ENCODE measurements at places on chromosomes 2 and 18.
A peak's percentile ranks its signal among the peaks of the same experiment; 100 is the strongest.

GRCh38 chr2:98460573-98461497, 16.2 kb downstream of the INPP4A start:
- DNase-seq, result no peak

DNA sequence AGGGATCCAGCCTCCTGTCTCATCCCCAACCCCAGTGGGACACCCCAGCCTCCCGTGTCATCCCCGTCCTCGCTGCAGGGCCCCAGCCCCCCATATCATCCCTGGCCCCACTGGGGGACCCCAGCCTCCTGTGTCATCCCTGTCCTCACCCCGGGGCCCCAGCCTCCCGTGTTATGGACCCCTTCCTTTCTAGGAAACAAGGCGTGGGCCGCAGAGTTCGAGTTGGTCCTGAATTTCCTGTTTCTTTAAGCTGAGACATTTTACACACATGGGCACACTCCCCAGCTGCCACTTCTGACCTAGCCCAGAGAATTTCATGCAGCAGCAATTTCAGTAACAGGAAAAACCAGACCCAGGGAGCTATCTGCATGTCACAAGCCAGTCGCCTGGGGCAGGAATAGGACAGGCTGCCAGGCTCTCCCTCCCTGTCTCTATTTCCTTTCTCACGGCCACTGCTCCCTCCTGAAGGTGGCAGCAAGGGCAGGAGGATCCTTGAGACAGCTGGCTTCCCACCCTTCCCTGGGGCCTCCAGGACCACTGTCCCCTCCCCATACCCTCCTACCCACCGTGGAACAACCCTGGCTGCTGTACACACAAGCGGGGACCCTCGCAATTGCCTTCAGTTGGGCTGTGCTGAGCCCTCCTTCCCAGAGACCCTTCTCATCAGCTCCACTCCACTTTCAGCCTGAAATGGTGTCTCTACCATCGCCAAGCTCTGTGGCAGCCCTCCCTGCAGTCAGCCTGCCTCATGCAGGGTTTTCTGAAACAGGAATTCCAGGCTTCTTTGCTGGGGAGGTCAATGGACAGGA, 141.9 kb upstream of the ID2 start:
- DNase-seq, result no peak

DNA sequence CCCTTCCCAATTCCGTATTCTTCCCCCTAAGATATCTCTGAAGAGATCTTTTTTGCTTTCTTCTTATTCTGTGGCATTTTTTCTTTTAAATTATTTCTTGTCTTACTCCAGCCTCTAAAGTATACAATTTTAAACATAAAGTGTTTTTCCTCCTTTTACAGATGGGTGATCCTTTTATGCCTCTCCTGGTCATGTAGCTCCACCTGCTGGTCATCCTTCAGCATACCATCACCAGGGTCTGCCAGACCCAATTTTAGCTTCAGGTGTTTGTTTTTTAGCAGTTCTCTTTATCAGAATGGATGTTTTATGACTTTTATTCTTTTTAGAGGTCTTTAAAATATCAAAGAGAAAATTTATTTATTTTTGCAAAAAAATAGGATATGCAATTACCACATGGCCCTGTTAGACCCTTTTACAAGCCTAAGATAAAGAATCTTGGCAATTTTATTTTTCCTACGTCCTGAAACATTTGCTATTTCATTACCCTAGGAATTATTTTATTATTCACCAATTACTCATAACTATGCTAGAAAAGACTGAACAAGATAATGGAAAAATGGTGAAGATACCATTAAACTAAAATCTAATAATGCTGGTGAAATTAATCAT, 55.5 kb downstream of the PIGN start:
- peak; percentile 84 for DNase-seq

DNA sequence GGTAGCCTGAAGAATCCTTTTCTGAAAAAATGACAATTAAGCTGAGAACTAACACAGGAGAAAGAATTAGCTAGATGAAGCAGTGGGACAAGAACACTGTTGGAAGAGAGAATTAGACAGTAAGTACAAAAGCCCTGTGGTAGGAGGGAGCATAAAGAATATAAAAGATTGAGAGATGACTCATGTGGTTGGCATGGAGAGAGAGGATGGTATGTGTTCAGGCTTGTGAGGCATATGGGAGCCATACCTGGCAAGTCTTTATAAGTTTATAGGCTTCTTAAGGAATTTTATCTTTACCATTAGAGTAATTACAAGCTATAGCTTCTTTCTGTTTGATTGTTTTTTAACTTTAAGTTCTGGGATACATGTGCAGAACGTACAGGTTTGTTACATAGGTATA, 325.0 kb downstream of the ARL6IP6 start:
- DNase-seq, result no peak

- peak; percentile 71 for DNase-seq
Observed at GRCh38 chr2:86704459-86704971, 15.6 kb upstream of the RMND5A start.

- no peak for DNase-seq
Observed at GRCh38 chr18:74226156-74226555, 65.6 kb downstream of the CYB5A start.

- no peak for DNase-seq
Observed at GRCh38 chr2:69608109-69608508, 35.4 kb downstream of the AAK1 start.

DNA sequence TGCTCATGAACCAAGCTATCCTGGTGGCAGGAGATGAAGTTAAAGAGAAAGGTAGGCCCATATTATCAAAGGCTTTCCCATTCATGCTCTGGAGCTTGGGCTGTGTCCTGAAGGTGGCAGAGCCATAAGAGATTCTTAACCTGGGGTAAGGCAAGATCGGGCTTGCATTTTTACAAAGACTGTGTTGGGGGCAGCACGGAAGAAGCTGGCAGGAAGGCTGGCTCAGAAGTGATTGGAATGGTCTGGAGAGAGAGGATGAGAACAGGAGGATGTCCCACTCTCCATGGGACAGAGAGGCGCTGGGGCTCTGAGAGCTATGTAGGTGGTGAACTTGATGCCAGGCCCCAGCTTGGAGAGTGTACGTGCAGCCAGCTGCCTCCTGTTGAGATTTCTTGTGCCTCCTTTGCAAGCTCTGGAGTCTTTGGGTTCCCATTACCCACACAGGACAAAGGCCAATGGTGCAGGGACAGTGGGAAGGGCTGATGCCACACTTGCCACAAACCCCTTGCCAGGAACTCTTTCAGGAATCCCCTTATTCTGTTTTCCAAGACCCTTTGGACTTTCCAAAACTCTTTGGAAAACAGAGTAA, 40.6 kb upstream of the FZD5 start:
- DNase-seq, result no peak

GRCh38 chr2:86477349-86477748, 36.2 kb downstream of the KDM3A start:
- no peak for DNase-seq

DNA sequence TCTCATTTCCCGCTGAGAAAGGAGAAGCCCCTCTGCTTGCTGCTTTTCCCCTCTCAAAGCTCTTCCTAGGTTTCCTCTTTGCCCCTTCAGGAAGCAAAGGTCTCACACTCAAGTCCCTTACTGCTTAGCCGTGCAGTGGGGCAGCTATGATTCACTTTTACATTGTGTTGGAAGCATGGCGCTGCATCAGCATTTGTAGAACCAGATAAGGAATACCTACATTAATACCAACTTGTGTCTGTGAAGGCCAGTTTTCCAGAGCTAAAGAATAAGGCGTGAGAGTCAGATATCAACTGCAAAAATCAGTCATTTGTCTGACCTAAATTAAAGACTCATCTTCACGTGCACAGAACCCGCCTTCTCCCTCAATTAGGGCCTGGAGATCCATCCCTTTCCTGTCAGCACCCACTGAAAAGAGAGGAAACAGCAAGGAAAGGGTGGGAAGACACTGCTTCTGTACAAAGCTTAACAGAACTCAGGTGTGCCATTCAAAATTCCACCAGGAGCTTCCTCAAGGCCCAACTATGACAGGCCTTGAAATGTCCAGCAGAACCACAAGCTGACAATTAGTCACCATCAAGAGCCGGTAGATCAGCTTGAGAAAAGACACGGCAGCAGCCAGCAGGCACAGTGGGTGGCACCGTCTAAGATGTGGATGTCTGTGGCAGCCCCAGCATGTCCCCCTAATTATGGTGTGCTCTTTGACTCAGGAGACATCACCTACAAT, 16.1 kb upstream of the XDH start:
- DNase-seq, result no peak

DNA sequence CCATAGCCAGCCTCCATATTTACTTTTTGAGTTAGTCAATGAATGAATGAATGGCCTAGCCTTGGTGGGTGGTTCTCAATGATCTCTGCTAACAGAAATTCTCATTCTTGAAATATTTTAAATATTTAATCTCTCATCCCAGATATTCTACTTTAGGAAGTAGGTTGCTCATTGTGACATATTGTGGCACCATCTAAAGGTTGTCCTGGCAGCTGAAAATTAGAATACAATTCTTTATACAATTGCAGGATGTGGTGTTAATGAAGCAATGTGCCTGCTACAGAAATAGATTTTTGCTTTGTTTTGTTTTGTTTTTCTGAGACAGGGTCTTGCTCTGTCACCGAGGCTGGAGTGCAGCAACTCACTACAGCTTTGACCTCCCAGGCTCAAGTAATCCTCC, 35.8 kb downstream of the SCG2 start:
- DNase-seq, result no peak

- no peak for DNase-seq
Observed at GRCh38 chr18:38023871-38024270, 458.3 kb upstream of the CELF4 start.

- peak; percentile 29 for DNase-seq
Observed at GRCh38 chr18:37450434-37451132, 115.0 kb downstream of the CELF4 start.

DNA sequence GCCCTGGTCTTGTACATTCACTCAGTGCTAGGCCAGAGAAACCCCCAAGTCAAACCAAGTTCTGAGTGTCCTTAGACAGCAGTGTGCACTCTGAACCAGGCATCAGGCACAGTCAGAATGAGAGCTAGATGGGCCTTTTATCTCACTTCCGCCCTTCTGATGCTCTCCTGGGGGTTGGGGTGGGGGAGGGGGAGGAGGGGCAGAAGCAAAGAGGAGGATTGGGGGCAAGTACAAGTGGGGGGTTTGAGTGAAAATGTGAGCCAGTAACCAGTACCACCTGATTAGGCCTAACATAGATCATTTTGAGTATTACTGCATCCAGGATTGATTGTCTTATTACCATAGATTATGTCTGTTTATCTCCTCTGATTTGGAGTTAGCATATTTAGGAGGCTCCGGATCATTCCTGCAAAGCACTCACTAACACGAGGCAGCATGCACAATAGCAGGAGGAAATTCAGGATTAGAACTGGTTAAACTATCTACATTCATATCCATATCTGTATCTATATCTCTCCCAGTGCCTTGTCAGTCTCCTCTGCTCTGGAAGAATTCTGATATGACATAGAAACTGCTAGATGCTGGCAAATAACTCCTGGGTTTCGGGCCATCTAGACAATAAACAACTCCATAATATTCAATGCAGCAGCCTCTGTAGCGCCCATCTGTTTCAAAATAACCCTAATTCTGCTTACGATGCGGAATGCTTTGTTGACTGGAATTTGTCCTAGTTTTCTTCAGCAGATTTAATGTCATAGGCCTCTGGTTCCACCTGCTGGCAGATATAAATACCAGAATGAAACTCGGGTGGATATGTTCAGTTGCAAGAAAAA, 149.1 kb downstream of the RHBDD1 start:
- peak; percentile 72 for DNase-seq

DNA sequence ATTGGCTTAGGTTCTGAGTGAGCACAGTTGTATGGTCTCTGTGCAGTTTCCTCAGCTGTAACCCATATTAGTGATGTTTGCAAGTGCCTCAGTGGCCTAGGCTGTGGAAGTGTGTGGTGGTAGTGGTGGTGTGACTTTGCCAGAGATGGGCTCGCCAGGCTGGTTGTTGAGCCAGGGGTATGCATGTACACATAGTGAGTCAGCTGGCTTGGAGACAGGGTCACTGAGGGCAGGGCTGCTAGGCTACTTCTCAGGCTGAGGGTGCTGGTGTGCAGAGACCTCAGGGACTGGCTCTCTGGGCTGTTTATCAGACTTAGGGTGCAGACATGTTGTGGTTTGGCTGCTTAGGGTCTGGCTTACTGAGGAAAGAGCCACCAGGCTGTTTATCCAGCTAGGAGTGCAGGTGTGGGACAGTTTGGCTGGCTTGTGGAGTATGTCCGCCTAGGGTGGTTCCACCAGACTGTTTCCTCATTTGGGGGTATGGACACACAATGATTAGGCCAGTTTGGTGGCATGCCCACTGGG, 15.0 kb downstream of the APLF start:
- DNase-seq, result no peak

DNA sequence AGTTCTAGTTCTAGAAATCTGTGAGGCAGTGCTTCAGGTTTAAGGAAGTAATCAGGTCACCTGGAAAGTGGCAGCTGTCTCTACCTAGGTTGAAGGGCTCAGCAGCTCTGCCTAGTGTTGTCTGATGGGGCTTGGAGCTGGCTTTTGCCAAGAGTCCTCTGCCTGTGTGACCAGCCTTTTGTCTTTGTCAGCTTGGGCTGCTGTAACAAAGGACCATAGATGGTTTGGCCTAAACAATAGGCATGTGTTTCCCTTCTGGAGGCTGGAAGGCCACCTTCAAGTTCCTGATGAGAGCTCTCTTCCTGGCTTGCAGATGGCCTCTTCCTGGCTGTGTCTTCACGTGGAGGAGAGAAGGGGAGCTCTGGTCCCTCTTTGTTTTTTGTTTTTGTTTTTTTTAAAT, 13.3 kb downstream of the UBE2F start:
- no peak for DNase-seq

DNA sequence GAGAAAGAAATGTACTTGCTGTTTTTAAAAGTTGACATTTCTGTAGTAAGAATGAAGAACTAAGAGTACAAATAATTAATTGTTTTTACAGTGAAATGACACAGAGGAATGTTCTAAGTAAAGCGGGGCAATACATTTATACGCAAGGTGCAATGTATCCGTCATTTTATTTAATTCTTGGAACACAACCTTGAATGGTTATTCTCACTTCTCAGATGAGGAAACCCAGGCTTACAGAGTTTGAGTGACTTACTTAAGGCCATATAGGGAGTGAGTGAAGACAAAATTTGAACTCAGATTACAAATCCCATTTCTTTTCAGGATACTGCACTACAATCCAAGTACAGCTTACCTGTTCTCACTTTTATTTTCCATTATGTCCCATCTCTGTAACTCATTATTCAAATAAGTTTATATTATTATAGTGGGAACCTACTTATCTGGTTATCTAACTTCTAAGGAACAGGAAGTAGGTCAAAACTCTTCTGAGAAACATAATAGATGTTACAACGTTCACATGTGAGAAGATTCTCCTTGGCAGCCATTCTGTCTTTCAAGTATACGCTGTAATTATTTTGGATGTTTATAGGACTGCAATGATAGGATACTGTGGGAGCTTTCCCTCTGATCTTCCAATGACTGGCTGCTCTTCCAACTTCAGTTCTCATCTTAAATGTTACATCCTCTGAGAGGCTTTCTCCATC, 12.3 kb upstream of the STK17B start:
- DNase-seq, result no peak

Data from foreskin fibroblast (primary cell).